AG09319 (cell line): ENCODE measurements at places on chromosomes 7 and 10.

DNA sequence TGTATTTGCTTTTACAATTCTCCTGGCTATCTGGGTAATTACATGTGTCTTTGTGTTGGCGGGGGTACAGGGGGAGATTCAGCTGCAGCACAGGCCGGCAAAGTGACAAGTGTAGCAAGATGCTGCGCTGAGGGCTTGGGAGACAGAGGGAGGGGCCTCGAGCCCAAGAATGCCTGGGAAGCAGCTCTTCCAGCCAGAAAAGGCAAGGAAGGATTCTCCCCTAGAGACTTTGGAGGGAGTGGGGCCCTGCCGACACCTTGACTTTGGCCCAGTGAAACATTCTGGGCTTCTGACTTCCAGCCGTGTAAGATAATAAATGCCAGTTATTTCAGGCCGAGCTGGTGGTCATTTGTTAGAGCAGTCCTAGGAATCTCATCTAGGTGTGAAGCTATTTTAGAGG, 7.2 kb upstream of the REPIN1 start:
- DNase-seq: no peak

DNA sequence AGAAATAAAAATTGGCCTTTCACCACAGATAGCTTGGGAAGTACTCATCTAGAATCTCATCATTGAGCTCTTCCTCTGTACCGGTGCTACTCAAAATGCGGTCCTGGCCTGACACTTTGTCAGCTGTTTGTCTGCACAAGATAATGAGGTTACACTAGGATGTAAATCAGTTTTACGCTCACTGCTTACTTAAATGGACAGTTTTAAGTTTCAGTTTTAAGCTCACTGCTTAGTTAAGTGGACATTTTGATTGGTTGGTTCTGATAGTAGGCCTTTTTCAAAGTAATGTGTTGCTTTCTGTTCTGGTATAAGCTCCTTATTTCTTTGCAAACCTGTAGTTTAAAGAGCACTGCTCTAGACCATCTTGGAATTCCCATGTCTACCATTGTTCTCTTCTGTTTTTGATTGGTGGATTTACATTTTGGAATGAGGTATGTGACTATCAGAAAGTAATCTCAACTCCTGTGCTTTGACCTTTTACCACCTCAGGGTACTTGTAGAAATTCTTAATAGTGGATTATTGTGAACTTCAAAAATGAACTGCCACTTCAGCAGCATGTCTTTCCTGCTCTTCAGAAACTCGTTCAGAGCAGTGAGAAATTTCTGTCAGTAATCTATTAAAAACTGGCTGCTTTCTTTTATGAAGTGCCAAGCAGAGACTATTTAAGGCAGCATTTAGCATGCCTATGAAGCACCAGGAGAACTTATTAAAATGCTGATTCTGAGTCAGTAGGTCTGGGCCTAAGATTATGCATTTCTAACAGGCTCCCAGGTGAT, 55.0 kb downstream of the C1GALT1 start:
- DNase-seq: no peak

DNA sequence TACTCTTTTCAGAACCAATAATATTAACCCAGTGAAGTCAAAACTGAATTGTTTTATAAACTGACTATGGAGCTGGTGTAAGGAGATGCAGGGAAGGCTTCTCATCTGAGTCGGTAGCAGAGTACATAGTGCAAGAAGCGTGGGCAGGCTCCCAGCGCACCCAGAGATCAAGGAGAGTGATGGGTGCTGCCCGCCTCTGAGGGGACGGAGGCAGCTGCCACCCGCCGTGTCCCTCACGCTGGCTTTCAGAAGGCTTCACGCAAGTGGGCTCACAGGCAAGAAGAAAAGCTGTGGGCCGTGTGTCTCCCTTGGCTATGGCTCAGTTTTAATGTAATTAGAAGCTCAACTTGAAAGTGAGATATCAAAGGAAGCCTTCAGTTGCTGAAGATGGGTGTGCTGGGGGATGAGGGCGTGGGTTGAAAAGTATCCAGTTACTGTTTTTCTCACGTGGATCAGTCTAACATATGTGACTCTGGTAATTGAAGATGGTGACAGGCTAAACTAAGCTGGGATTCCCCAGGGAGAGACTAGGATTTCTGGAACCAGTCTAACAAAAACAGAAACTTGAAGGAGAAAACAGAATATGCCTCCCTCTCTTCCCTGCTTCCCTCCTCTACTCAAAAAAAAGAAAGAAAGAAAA, 159.9 kb downstream of the MGMT start:
- DNase-seq: no peak

- DNase-seq: no peak
Observed at GRCh38 chr10:30445711-30446110, 11.7 kb downstream of the MAP3K8 start.

DNA sequence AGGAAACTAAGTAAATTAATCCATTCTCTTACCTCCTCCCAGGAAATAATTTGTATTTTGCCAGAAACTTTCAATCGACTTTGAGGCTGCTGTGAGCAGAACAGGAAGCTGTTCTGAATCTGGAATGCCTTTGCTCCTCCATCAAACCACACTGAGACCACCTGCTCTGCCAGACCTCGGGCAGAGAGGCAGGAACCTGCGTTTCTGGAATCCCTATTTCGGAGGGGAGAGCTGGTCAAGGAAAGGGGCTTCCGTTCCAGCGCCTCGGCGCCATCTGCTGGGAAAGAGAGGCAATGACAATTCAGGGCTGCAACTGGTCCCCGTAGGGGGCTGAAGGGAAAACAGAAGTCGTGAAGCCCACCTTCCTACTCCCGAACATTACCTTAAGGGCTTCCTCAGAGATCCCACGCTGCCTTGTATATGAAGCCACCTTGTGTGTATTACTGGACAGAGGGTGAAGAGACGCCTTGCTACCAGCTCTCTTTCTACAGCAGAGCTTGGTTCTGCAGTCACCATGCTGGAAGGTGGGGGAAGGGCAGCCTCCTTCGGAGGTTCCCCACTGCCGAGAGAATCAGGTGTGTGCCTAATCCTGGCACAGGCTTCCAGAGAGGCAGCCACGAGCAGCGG, 31.2 kb downstream of the ZNF467 start:
- DNase-seq: peak; percentile 7

GRCh38 chr10:13585943-13586342, 822 bp upstream of the PRPF18 start:
- DNase-seq: no peak

- DNase-seq: no peak
Observed at GRCh38 chr7:138338361-138338760, 121.7 kb upstream of the TRIM24 start.
